CD4-positive, alpha-beta memory T cell (primary cell): ENCODE measurements at places on chromosomes 6 and 20.
A peak's percentile ranks its signal among the peaks of the same experiment; 100 is the strongest.

DNA sequence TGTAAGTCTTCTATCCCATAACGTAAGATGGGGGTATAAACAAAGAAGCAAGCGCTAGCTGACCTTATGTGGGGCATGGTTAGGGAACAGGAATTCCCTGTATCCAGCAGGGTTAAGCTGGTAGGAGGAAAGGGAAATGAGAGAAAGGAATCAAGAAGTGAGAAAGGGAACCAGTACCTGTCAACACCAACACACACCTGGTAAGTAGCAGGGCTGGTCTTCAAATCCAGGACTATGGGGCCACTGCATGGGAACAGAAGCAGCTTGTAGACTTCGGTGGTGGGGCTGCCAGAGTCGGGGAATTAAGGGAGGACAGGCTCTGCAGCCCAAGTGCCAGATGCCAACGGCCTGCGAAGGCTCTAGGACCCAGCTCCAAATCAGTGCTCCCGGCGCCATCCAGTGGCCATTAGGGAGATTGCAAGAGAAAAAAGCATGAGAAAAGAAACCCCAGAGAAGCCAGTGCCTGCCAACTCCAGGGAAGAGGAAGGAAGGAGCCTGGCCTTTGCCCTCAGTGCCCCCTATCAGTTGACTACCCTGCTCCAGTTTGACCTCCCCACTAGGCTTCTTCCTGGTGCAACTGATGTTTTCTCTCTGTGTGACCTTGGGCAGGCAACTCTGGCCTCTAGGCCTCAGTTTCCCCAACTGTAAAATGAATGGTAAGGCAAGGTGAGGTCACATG, 15.8 kb upstream of the RBPJL start:
- DNase-seq = peak; percentile 56

DNA sequence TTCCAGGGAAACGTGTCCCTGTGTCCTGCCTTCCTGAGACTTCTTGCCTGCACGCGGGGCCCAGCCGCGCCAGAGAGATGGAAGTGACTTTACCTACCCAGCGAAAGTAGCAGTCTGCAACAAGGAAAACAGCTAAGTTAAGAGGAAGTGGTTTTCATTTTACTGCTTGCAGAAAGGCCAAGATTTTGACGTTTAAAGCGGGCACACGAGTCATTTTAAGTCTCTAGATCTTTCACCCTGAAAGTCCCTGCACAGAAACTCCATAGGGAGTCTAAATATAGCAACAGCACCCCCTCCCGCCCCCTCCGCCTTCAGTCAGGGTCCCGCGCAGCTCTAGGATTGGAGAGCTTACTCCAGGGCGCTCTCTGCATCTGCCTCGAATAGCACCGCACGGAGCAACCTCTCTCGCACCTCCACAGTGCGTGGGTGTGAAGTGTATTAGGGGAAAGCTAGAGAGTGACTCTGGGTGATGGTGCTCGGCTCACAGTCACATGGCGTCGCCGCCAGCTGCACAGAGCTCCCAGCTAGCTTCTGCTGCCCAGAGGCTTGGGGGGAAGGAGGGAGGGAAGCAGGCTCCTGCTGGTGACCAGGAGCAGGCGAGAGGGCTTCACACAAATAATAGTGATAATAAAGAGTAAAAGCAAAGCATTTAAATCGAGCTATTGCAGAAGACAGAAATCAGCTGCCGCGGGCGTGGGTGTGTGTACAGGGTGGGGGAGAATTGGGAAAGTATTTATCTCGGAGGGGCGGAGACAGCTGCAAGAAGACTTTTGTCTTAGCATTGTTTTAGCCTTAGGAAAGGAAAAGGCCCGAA, 1.8 kb upstream of the KCNQ5 start:
- DNase-seq = peak; percentile 47

DNA sequence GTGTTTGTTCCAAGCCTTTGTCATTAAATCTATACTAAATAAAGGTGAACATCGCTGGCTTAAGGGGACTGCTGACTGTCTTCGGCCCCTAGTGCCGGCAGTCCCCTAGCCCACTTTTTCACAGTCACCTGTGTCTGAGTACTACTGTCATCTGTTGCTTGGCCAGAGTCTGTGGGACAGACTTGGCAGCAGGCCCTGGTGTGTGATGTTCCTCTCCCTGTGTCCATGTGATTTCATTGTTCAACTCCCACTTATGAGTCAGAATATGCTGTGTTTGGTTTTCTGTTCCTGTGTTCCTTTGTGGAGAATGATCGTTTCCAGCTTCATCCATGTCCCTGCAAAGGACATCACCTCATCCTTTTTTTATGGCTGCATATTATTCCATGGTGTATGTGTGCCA, 133.4 kb downstream of the HAO1 start:
- no peak for DNase-seq

DNA sequence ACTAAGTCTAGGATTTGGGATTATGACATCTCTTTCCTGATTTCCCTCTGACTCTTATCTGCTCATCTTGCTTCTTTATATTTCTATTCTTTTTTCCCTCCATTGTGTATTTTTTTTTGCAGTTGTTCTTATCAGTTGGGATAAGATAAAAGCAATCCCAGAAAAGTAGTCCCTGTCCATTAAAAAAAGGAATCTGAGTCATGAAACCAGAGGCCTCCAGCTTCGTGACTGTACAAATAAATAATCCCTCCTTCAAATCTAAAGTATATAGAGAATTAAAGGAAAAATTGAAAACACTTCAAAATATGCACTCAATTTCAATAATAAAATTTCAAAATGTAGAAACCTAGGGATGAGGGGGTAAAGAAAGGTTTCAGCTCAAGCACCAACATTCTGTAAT, 317.8 kb upstream of the NT5E start:
- no peak for DNase-seq

GRCh38 chr20:3378138-3378537, 29.3 kb downstream of the DNAAF9 start:
- DNase-seq = no peak

DNA sequence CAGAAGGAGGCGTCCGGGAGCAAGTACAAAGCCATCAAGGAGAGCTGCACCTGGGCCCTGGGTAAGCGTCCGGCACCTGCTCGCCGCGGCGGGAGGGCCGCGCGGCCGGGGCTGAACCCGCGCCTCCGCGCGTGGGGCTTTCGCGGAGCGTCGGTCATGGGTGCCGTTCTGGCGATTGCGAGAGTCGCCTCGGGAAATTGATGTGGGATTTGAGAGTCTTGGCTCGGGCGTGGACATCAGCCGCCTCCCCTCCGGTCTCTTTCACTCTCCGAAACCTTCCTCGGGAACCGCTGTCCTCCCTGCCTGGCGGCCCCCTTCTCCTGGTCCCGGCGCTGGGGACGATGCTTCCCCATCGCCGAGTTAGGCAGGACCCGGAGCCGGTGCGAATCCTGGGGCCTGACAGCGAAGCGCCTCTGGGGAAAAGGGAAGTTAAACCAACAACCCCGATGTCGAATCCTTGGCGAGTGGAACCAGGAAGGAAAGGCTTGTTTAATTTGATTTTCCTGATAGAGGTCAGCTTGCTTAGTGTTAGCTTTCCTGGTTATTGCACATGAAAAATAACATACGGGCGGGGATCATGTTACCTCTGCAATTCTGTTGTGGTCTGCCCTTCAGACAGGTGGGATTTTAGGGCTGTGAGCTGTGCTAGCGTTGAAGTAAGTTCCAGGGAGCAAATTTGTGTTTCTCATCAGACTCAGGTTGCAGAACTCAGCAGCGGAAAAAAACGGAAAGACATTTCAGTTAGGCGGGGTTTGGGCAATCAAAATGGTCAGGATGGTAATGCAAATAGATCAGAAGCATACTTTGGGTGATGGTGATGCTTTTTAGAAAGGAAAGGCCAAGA, 594 bp downstream of the ARFGEF3 start:
- no peak for DNase-seq

GRCh38 chr20:63876489-63877036, 11.5 kb downstream of the TPD52L2 start:
- DNase-seq = no peak

DNA sequence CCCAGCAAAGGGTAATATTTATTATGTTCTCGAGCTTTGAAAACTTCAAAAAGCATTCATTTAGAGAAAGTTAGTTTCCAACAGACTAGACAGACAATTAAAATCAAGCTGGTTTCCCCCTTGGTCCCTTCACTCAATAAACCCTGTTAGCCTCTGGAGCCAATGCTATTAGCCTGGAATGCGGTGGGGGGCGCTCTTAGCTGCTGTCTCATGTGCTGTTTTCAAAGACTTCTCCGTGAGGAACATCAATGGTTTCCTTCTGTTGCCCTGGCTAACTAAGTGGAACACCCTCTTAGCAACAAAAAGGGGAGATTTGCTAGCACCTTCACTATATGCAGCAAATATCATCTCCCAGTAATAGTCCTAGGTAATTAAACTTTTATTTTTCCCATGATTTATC, 86.4 kb downstream of the LY86 start:
- DNase-seq = no peak

DNA sequence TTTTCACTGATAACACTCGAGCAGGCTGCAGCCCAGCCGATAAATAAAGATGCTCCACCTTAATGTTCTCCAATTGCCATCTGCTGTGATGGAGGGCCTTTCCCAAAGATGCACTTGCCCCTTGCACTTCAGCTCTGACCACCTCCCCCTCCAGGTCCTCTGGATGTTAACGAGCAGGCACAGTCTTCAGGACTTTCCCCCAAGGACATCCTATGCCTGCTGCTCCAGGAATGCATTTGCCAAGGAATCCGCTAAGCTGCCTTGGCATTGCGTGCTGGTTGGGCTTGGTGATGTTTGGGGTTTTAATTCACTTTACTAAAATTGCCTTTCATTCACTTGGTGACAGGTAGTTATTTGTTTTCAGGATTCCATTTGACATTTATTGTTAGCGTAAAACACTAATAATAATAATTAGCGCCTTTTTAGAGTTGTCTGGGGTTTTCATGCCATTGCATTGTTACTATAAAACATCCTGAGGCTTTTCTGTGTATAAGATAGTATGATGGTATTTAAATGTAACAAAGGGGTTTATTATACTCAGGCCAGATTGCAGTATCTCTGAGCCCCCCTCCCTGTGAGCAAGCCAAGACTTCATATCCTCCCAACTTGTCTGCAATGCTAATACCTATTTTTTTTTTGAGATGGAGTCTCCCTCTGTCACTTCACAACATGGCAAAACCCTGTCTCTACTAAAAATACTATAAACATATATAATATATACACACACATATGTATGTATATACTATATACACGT, 66.7 kb upstream of the TSHZ2 start:
- no peak for DNase-seq
